ENCODE measurements at places on chromosomes 16 and 17.

- DNase-seq: no peak
Observed at GRCh38 chr16:27441276-27441675, 39.3 kb downstream of the IL21R start.

DNA sequence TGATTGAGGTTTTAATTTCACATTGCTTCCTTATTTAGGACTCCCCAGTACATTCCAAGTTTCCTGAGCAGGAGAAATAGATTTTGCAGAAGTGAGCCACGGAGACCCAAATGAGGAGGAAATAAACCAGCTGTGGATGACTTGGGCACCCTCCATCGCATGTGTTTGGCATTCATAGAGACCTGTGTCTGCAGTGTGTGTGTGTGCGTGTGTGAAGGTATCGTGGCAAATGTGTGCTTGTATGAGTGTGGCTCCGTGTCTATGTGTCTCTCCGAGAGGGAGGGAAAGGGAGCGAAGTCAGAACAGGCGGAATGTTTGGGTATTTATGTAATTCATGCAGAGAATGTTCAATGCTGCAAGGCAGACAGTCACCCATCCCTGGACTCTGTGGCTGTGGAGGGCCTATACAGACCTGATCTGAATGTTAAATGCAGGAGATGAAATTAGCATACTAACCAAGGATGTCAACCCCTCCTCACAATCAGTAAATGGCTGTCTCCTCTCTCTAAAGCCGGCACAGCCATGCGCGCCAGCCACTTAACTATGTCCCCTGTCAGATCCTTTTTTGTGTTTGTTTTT lies 186.0 kb upstream of the ZFHX3 start:
- no peak for DNase-seq

DNA sequence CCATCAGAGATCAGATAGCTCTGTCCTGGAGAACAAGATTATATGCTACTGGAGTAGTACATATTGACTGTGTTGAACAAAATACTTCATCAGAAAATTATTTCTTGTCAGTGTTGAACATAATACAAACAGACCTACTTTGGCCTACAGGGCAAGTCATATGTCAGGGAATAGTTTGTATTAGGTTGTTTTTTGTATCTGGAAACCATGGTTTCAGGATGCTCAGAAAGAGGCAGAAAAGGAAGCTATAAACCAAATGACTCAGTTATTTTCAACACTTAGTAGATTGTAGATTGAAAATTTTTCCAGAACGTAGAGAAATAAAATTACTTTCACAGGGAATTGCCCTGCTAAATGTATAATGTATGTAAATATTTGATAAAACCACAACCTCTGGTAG lies 198.4 kb downstream of the CYB561 start:
- DNase-seq: no peak

DNA sequence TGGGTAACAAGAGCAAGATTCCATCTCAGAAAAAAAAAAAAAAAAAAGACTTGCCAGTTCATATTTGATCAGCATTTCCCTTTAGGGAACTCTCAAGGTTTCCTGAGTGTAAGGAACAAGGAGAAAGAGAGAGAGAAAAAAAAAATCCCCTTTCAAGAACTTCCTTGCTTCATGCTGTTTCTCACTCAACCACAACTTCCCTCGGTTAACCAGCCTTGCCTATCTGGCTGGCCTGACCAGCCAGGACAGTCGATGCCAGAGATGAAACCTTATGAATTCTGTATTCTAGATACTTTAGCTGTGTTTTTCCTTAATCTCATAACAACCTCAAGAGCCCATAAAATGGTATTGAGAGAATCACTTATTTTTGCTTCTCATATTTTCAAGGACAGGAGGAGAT lies 2.6 kb upstream of the N4BP1 start:
- no peak for DNase-seq

- DNase-seq: no peak
Observed at GRCh38 chr16:598823-599739, 9.2 kb downstream of the RAB40C start.

DNA sequence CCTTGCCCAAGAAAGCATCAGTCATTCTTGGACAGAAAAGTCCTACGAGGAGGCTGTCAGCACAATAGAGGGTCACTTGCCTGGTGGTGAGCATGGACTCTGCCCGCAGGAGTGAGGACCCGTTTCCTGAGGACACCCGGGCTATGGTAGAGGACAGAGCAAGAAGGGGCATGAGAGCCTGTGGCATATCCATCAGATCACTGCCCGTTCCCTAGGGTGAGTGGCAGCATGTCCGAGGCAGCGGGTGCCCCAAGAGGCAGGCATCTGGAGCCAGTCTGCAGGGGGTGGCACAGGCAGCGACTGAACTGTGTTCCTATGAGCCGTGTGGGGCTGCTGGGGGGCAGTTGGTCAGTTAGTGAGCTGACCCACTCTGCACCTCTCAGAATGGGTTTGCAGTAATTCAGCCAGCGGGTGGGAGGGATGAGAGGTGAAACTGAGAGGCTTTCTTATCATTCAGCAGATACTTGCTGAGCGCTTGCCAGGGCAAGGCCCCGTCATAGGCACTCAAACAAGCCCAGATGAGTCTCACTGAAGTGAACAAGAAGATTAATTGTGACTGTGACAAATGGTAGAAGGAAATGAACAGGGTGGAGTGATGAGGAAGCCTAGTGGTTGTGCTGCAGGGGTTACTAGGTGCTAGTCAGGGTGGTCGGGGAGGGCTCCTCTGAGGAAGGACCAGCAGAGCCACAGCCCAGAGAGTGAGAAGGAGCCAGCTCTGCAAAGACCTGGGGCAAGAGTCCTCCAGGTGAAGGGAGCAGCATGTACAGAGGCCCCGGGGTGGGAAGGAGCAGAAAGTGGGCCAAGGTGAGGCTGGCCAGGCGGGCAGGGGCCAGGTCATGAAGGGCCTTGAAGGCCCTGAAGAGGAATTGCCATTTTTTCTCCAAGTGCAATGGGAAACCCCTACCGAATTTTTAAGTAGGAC lies 87.9 kb downstream of the CLEC16A start:
- no peak for DNase-seq

GRCh38 chr17:37699285-37699973 lies 45.4 kb downstream of the HNF1B start:
- no peak for DNase-seq

DNA sequence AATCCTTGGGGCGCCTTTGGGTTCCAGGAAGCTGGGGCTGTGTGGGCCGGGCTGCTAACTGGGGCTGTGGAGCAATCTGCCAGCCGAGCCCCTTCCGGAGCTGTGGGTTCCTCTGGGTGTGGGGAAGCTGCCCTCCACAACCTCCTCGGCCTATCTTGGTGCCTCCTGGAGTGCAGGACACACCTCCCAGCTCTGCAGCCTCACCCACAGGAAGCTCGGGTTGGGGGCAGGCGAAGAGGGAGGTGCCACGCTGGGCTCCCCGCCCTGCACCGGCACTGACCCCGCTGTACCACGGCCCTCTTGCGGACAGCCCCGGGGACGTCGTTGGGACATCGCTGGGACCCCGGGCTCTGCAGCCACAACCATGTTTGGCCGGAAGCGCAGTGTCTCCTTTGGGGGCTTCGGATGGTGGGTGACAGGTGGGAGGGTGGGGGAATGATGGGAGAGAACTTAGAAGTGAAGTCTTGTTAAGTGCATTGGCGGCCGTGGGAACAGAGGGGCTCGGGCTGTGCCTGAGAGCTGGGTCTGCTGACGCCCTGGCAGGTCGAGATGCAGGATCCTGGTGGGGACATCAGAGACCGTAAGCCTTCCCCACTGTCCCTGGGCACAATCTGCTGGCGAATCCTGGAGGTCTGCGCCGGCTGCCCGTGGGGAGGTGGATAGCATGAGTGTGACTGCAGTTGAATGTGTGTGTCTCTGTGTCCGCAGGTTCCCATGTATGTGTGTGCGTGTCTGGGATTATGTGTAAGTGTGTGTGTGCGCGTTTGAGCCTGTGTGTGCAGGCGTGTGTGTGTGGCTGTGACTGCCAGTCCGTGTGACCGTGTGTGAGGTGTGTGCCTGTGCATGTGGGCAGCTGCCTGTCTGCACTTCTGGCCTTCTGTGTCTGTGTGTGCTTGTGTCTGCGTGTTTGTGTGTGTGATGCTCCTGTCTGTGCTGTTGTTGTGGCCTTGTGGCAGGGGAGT lies at the start of gene RAP1GAP2:
Gene RAP1GAP2, plus strand, starts transcription at position 275 of the 962 bp plus-strand sequence. Its CDS starts 90 bp downstream, at position 365.
- DNase-seq: no peak

- DNase-seq: no peak
Observed at GRCh38 chr17:50169881-50170459, 4.2 kb downstream of the SGCA start.

DNA sequence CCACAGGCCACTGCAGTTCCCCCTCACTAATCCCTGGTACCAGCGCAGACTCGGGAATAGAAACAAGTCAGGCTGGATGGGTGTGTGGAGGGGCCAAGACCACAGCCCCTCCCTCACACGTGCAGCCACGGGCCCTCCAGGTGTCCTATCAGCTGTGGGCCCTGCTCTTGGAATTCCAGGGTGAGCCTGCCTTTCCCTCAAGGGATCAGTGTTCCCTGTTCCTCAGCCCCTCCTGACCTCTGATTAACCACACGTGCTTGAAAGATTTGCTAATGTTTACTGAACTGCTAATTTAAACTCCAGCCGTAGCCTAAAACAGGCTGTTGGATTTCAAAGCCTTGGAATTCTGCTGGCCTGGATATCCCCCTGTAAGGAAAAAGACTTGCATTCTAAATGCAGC lies 146.4 kb downstream of the SOCS1 start:
- DNase-seq: no peak

DNA sequence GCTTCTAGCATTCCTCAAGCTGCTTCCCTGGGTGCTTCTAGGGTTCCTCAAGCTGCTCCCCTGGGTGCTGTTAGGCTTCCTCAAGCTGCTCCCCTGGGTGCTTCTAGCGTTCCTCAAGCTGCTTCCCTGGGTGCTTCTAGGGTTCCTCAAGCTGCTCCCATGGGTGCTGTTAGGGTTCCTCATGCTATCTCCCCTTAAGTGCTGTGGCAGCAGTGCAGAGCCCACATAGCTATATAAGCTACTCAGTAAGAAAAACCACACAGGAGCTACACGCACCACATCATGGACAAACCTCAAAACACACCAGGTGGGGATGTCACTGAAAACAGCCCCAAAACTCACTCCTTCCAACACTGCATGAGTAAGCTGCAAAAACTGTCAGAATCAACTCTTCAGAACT lies 35.2 kb downstream of the ANKRD11 start:
- no peak for DNase-seq

- DNase-seq: no peak
Observed at GRCh38 chr16:57700781-57701551, 6.4 kb downstream of the DRC7 start.

DNA sequence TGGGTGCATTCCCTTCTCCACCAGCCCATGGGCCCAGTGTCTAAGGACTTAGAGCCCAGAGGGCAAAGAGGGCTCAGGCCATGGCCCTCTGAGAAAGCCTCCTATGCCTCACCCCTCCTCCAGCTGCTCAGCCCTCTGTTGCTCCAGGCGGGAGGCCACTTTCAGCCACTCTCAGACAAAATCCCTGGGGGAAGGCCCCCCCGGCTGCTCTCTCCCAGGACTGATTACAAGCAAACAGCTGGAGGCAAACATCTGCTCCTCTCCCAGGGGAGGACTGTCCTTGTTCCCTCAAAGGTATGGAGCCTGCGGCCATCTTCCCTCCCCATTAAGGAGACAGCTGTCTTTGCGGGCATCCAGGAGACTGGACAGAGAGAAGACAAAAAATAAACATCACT lies 54.9 kb upstream of the DLX4 start:
- DNase-seq: no peak

DNA sequence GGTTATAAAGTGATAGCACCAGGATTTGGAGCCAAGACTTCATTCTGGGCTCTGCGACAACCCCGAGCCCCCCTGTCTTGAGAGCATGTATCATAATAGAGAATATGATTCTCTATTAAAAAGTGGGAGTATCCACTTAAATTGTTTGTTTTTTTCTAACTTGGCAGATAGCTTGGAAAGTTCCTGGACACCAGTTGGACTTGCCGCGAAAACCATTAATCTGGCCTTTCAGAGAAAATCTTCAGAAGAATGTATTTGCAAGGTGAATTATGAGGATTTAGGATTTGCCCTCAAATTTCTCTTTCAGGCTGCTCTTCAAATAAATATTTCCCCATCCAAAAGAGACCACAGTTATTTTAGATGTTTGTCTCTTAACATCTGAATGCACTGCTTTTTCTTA lies 53.5 kb downstream of the MARCHF10 start:
- no peak for DNase-seq

DNA sequence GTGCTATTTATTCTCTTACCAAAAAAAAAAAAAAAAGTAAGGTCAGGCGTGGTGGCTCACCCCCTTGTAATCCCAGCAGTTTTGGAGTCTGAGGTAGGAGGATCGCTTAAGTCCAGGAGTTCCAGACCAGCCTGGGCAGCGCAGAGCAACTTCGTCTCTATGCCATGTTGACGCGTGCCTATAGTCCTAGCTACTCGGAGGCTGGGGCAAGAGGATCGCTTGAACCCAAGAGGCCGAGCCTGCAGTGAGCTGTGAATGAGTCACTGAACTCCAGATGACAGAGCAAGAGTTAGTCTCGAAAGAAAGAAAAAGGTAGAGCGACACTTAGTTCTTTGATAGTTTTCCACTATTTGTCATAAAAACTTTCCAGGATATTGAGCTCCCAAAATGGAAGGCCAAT lies 1.4 kb upstream of the TENT4B start:
- no peak for DNase-seq

DNA sequence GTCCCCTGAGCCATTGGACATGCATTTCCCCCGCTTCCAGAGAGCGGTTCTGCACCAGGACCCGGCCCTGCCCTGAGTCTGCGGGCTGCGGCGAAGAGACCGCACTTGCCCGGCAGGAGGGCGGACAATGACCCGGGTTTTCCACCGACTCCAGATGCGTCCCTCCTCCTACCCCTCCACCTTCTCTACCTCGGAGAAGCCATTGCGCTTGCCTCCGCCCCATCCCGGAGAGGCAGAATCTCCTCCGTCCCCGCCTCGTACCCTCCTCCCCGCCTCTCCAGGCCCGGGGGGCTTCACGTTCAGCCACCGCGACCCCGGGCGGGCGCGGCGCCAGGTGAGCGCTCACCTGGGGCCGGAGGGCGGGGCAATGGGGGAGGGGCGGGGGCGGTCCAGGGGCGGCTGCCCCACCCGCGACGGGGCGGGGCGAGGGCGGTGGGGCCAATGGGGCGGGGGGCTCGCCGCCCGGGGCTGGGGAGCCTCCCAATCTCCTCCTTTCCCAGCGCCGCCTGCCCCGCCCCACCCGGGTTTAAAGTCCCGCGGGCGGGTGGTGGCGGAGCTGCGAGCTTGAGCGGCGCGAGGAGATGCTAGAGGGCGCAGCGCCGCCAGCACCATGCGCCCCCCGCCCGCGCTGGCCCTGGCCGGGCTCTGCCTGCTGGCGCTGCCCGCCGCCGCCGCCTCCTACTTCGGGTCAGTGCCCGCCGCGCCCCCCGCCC lies at the start of gene WNT9B:
Gene WNT9B, plus strand, starts transcription at position 555 of the 713 bp plus-strand sequence. Its CDS starts 56 bp downstream, at position 611.
- DNase-seq: no peak

- DNase-seq: no peak
Observed at GRCh38 chr17:65259696-65260485, 122.7 kb downstream of the RGS9 start.

DNA sequence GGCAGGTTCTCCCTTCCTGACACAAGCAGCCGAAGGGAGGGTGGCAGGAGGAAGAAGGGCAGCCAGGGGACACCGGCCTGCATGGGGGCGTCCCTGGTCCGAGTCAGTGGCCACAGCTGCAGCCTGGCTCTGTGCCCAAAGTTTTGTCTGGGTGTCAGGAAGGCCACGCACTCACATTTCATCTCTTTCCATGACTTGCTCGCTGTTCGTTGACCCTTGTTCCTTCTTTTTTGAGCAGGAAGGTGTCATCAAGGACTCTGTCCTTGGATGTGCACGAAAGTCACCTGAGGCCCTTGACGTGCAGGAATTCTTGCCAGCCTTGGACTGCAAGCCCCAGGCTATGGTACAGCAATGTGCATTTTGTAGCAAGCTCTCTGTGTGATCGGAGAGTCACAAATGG lies 93.3 kb downstream of the TNFRSF13B start:
- DNase-seq: no peak

- no peak for DNase-seq
Observed at GRCh38 chr17:35879773-35880654, at the start of gene CCL5. CCL5 (minus strand) TSS chr17:35880360.
